NK-92 treated with Interleukin-12 subunit alpha and Interleukin-12 subunit beta, amount 100 ng/mL, for 24 hours (cell line): ENCODE measurements at places on chromosomes 2 and 18.

DNA sequence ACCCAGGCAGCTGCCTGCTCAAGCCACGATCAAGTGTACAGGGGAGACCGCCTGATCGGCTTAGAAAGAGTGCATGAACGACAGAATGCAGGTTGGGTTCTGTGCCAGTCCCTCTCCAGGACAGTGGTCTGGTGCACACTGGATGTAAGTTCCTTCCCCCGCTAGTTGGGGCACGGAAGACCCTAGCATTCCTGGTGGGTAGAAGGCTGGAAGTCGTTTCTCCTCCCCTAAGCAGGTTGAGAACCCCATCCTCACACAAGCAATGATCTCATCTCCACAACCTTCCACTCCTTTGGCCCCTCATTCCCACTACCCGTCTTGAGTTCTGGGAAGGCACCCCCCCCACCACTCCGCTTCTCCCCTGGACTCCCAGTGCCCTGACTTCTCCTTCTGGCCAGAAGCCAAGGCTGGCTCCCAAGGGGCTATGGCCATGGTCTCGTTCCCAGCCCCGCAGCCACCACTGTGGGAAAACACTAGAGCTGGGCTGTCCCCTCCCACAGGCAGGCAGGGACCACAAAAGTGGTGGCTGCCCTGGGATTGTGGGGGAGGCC, 1.4 kb upstream of the ANKRD39 start:
- no peak for DNase-seq

DNA sequence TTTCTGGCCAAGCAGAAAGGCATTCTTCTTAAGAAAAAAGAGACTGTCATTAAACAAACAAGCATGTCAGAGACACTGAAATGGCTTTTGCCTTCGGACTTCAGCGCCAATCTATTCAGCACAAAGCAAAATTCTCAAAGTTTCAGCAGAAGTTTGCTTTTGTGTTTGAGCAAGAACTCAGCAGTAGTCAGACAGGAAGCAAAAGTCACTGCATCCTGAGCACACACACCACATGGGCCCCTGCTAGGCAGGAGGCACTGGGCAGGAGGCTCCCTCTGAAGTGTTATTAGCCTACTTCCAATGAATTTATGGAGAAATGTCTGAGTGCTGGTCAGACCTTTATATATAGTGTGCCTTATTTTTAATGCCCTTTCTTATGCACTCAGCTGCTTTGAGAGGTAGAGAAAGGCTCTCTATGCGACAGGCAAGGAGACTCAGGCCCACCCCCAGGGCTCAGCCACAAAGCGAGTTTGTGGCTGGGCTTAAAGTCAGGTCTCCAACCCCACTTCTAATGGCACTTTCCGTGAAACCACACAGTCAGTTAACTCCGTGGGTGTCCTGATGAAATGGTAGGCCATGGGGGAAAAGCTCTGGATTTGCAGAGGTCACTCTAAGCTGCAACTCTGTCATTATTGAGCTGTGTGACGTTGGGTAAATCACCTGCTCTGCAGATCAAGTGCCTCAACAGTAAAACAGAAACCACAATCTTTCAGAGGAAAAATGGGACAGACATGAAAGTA, 161.0 kb upstream of the TMEM200C start:
- DNase-seq, result no peak

DNA sequence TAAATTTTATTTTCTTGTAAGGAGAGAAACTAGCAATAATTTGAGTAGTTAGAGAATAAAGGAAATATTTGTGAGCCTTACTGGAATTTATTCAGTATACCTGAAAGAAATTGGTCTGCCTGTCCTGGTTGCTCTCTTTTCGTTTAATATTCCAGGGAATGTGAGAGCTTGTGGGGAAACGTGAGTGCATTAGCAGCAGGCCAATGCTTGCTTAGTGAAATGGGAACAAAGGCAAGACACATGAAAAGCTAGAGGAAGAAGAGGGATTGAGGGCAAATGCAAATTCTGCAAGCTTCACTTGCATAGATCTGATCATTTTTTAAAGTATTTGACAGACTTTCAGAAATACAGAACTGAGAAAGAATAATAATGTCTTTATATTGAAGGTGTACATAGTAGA, 111.0 kb downstream of the ERBB4 start:
- no peak for DNase-seq

DNA sequence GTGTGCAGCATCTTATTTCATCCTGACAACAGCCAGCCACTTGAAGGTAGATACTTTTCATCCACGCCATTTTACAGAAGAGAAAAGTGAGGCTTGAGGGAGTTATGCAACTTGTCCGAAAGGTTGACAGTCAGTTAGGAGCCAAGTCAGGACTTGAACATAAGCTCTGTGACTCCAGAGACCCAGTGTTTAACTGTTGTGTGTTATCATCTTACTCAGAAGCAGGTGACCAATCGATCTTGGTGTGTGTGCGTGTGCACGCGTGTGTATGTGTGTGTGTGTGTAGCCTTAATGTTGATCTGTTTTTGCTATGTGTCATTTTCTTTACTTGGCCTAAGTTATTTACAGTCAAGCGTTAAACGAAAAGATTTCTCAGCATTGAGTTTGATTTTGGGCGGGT, 22.0 kb downstream of the DRC1 start:
- DNase-seq, result no peak
